ENCODE measurements at places on chromosomes 4 and X. TPM values are rescaled to one million over a fixed set of nuclear protein-coding genes. Genes with fewer than 3 reads are reported as not detected.
A peak's percentile ranks its signal among the peaks of the same experiment; 100 is the strongest.

GRCh38 chr4:178894126-178894525 is 1451.9 kb upstream of the AGA start:
- DNase-seq, result no peak

GRCh38 chr4:185016946-185017758 is 1.1 kb upstream of the HELT start:
- DNase-seq, result peak; percentile 77

DNA sequence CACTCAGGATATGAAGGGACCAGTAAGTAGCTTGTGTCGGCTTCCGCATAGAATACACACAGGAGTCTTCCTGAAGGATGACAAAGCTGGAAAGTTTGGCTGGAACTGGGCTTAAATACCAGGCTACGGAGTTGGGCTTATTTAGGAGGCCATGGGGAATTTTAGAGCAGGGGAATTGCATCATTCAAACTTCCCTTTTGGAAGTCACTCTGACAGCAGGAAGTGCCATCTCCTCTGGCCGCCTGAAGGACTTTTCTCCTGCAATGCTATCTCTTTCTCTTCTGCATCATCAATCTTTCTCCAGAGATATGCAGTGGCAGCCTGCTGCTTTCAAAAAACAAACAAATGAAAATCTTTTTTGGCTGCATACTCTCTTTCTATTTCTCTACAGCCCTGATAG is 48.4 kb upstream of the PAK3 start:
- no peak for DNase-seq

SGMS2 gene
- 1.1 TPM for total RNA-seq

WDR17 gene
- total RNA-seq, result 4.7 TPM

DNA sequence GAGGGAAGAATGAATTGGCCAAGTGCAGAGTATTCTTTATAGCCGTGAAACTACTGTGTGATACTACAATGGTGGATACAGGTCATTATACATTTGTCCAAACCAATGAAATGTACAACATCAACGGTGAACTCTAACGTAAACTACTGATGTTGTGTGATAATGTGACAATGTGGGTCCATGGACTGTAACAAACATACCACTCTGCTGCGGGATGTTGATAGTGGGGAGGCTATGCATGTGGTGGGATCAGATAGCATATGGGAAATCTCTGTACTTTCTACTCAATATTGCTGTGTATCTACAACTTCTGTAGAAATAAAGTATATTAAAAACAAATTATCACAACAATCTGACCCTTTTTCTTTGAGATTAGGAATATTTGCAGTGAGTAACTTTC is 101.1 kb downstream of the TEX13C start:
- no peak for DNase-seq

- no peak for DNase-seq
These were observed 6.9 kb downstream of the PLAC8 start for GRCh38 chr4:83107631-83108030.

Data from neural progenitor cell (in vitro differentiated cells).